ENCODE measurements at places on chromosomes 3 and 15.

DNA sequence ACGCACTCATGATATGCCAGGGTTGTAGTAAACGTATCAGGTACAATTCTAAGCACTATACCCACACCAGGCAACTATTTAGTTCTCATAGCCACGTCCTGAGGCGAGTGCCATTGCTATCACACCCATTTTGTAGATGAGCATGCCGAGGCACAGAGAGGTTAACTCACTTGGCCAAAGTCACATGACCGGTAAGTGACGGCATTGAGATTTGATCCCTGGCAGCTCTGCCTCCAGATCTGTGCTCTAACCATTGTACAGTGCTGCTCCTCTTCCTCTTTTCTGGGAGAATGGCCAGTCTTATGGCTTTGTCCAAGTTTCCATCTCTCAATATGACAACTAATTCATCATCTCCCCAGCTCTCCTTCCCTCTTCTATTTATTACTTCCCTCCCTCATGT is 18.9 kb upstream of the ATP2B2 start:
- no peak for DNase-seq

DNA sequence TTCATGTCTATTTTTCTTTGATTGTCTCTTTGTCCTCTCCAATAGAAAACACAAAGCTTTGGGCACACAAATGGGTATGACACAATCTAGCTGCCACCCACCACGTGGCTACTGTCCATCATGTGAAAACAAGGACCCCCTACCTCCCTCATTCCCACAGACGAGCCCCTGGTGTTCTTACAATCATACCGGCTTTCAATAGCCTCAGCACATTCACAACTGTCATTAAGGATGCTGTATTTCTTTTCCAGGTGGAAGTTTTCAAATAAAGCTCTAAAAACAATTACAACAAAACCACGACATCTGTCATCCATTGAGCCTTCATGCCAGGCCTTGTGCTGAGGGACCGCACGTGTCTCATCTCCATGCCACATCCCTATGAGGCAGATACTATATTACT is 552.6 kb upstream of the ADAMTS9 start:
- DNase-seq: no peak

DNA sequence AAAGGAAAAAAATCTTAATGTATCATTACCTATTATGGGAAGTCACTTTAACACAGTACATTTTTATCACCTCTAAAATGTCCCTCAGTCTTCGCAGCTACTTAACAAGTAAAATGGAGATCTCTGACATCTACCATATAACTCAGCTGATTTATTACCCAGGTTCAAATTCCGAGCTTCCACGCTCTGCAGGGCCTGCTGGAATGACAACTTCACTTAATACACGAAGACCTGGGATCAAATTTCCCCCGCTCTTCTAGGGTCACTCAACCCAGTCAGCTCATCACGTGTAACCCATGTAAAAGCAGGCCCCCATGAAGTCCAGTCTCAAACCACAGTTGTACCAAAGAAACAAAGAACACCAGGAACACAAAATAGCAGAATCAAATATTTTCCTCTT is 44.2 kb upstream of the ACP3 start:
- no peak for DNase-seq

DNA sequence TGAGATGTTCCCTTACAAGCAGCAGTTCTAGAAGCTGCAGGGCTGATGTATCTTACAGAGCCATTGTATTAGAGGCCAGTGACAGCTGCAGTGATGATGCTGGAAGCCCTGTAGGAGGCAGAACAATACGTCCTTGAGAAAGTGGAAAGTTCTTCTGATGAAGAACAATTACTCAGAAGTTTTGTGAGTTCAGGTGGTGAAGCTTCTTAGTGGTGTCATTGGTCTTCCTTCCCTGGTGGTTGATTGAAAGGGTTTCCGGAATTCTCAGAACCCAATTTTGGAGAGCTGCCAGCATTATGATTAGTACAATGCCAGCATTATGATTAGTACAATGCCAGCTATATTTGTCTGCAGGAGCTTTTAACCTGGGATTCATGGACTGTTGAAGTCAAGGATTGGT is 356.4 kb downstream of the MFSD1 start:
- DNase-seq: no peak

All from hypothalamus (tissue), 51 donors.